ENCODE measurements at places on chromosomes 6 and 20. TPM values are rescaled to one million over a fixed set of nuclear protein-coding genes. Genes with fewer than 3 reads are reported as not detected.

The ASXL1 gene
- total RNA-seq: 205 TPM

The VSTM2L gene
- 16.0 TPM for total RNA-seq

The SPATS1 gene
- total RNA-seq: not detected

The LAMA4 gene
- 11.9 TPM for total RNA-seq

- H3K4me1 ChIP-seq: peaks cover 42% of the 10 kb centered on the region
- peak overlapping the region; percentile 84 for H3K4me3 ChIP-seq
- H3K27me3 ChIP-seq: no peaks in the 10 kb centered on the region
- peak overlapping the region; percentile 95 for H3K27ac ChIP-seq
- H3K36me3 ChIP-seq: peaks cover 6% of the 10 kb centered on the region
- DNase-seq: no peak
Measured at GRCh38 chr6:33206864-33207551, 1.3 kb upstream of the RING1 start.

DNA sequence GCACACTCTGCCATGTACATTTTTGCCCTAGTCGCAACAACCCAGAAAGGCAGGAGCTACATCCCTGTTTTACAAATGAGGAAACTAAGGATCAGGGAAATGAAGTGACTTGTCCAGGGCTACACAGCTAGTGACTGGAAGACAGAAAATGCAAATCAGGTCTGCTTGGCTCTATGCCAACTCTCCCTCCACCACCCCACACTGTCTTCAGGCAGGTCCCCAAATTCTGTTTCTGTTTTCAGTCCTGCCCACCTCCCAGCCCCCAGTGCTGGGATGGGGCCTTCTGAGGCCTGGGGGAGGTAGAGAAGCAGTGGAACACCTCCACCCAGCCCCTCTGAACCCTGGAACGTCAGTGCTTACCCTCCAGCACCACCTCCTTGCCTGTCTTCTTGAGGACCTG lies 5.1 kb downstream of the SNTA1 start:
- no peak overlapping the region for H3K27ac ChIP-seq
- H3K4me3 ChIP-seq: no peak overlapping the region
- H3K27me3 ChIP-seq: no peaks in the 10 kb centered on the region
- H3K4me1 ChIP-seq: no peaks in the 10 kb centered on the region

DNA sequence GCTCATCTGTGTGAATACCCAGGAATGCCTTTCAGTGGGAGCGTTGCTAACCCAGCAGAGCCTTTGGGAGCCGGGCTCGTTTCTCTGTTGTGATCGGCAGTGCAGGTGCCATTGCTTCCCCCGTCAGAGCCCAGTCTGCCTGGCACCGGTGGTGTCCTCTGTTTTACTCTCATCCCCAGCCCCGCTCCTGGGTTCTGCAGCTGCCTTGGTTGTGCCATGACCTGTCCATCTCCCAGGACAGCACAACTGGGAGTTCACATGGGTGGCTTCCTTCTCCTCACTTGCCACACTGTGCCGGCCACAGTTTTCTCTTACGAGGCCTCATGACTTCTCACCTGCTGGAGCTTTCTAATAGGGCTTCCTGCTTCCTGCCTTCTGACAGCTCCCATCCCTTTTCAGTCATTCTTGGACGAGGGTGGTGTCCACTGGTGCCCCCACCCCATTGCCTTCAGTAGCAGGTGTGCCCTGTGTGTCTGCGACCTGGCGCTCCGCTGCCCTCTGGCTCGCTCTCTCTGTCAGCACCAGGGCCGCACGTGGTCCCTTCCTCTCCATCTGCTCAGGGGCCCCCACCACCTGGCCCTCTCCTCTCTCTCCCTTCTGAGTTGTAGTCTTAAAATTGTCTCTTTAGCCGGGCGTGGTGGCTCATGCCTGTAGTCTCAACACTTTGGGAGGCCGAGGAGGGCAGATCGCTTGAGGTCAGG lies 110.9 kb downstream of the RPP40 start:
- no peak overlapping the region for H3K27ac ChIP-seq
- H3K27me3 ChIP-seq: no peaks in the 10 kb centered on the region
- no peaks in the 10 kb centered on the region for H3K4me1 ChIP-seq
- no peak for DNase-seq

GRCh38 chr6:29762781-29763214 lies 39.6 kb downstream of the HLA-F start:
- H3K4me1 ChIP-seq: no peaks in the 10 kb centered on the region
- H3K4me3 ChIP-seq: no peak overlapping the region
- DNase-seq: no peak
- no peaks in the 10 kb centered on the region for H3K36me3 ChIP-seq
- H3K27ac ChIP-seq: no peak overlapping the region
- H3K27me3 ChIP-seq: peaks cover 2% of the 10 kb centered on the region

DNA sequence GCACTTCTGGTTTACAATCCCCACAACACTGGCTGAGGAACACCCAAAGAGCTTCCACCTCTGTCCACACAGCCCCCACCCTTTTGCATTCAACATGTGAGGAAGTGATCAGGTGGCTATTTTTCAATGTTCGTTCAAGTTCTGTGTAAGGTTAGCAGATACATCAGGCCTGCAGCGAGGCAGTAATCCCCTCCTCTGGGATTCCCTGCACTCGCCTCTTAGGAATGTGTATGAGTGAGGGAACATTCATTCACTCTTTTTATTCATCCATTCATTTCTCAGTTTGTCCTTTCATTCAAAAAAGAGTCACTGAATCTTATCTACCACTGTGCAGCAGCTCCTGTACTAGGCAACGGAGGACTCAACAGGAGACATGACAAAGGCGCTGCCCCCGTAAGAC lies 236.4 kb upstream of the PRDM1 start:
- no peaks in the 10 kb centered on the region for H3K4me1 ChIP-seq
- H3K36me3 ChIP-seq: no peaks in the 10 kb centered on the region
- H3K27ac ChIP-seq: no peak overlapping the region
- H3K4me3 ChIP-seq: no peak overlapping the region

GRCh38 chr6:19895866-19896692 lies 58.9 kb downstream of the ID4 start:
- H3K4me3 ChIP-seq: no peak overlapping the region
- H3K36me3 ChIP-seq: no peaks in the 10 kb centered on the region
- H3K27ac ChIP-seq: no peak overlapping the region
- no peaks in the 10 kb centered on the region for H3K27me3 ChIP-seq
- H3K4me1 ChIP-seq: peaks cover 4% of the 10 kb centered on the region
- DNase-seq: no peak

DNA sequence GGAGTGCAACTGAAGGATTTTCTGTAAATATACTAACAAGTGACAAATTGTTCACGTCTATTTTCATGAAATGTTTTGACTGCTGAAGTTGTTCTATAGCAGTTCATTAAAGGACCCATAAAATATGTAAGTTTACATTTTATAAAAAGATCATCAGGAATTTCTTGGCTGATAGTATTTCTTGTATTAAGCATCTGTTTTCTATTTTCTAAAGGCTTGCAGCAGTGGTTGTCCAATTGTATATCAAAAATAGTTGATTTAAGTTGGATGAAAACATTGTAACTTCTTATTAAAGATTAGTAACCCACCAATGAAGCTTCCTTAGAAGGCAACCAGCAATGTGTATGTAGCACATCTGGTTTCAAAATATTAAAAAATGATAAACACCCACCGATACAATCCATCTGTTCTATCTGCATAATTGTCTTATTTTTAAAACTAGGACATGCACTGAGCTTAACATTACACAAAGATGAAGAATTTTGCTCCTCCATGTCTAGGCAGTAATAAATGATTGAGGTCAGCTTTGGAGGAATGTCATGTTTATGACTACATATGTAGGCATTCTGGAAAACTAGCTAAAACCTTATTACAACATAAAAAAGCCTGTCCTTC lies 301.3 kb upstream of the TCF21 start:
- DNase-seq: no peak
- no peaks in the 10 kb centered on the region for H3K4me1 ChIP-seq
- H3K27ac ChIP-seq: no peak overlapping the region
- no peaks in the 10 kb centered on the region for H3K27me3 ChIP-seq

GRCh38 chr20:18698735-18699380 lies 111.0 kb downstream of the DTD1 start:
- no peaks in the 10 kb centered on the region for H3K27me3 ChIP-seq
- H3K27ac ChIP-seq: no peak overlapping the region
- DNase-seq: no peak
- H3K36me3 ChIP-seq: no peaks in the 10 kb centered on the region
- H3K4me3 ChIP-seq: no peak overlapping the region
- no peaks in the 10 kb centered on the region for H3K4me1 ChIP-seq

DNA sequence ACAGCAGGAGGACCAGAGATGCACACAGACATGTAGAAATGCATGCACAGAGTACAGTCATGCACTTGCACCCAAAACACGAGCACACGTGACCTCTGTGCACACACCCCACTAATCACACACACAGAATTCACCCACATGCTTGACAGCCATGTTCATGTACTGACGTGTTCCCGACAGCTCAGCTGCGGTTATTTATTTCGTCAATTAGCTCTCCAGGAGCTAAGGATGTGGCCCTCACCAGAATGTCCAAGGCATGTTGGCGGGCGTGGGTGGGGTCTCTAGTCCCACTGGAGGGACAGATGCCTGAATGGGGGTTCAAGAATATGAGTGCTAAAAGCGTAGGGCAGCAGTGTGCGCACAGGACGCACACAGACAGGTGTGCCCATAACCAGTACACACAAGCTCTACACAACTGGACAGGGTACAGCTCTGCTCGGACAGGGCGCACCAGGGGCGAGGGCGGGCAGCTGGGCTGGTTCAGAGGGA lies 571 bp upstream of the PRPF6 start:
- peaks cover 33% of the 10 kb centered on the region for H3K4me1 ChIP-seq
- peaks cover 10% of the 10 kb centered on the region for H3K36me3 ChIP-seq
- H3K27ac ChIP-seq: peak overlapping the region; percentile 89
- H3K4me3 ChIP-seq: peak overlapping the region; percentile 88
- no peaks in the 10 kb centered on the region for H3K27me3 ChIP-seq

GRCh38 chr6:12592634-12593033 lies 123.9 kb upstream of the PHACTR1 start:
- no peaks in the 10 kb centered on the region for H3K27me3 ChIP-seq
- peak overlapping the region; percentile 58 for H3K27ac ChIP-seq
- H3K36me3 ChIP-seq: no peaks in the 10 kb centered on the region

DNA sequence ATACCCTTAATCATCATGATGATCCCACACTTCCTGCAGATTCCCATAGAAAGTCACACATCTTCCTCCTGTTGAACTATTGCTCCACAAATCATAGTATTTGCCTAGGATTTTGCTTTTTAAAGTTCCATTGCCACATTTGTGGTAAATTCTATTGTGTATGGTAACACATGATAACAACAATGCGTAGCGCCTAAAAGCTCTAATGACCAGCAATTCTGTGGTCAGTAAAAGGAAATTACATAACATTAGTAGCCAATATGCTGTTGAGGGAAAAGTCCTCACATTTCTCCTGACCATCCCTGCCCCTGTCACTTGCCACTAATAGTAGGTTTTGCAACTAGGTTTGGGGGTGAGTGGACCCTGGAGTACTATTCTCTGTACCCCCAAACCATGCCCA lies 31.8 kb upstream of the PDE7B start:
- no peaks in the 10 kb centered on the region for H3K36me3 ChIP-seq
- no peaks in the 10 kb centered on the region for H3K4me1 ChIP-seq
- H3K27ac ChIP-seq: no peak overlapping the region
- no peaks in the 10 kb centered on the region for H3K27me3 ChIP-seq
- DNase-seq: no peak
- no peak overlapping the region for H3K4me3 ChIP-seq

GRCh38 chr6:16762268-16762549 lies 949 bp upstream of the ATXN1 start:
- peak overlapping the region; percentile 92 for H3K4me3 ChIP-seq
- H3K36me3 ChIP-seq: peaks cover 3% of the 10 kb centered on the region
- no peaks in the 10 kb centered on the region for H3K27me3 ChIP-seq
- peaks cover 55% of the 10 kb centered on the region for H3K4me1 ChIP-seq
- no peak for DNase-seq
- H3K27ac ChIP-seq: peak overlapping the region; percentile 94
